ENCODE measurements at places on chromosomes 3 and 15.

DNA sequence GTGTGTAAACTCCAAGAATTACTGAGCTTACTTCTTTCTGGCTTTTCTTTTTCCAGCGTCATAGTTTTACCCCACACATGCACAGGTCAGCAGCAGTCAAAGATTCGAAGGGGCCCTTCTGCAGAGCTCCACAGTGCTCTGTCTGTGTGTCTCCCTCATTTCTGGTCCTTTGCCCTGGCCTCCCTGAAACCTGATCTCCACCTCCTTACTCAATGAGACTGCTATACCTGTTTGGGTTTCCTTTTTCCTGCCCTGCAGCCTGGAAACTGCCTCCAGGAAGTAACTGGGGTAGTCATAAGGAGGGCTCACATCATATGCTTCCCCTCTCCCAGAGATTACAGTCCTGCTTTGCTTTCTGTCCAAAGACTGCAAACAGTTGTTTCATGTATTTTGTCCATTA, 82.8 kb upstream of the TNIK start:
- DNase-seq = no peak

DNA sequence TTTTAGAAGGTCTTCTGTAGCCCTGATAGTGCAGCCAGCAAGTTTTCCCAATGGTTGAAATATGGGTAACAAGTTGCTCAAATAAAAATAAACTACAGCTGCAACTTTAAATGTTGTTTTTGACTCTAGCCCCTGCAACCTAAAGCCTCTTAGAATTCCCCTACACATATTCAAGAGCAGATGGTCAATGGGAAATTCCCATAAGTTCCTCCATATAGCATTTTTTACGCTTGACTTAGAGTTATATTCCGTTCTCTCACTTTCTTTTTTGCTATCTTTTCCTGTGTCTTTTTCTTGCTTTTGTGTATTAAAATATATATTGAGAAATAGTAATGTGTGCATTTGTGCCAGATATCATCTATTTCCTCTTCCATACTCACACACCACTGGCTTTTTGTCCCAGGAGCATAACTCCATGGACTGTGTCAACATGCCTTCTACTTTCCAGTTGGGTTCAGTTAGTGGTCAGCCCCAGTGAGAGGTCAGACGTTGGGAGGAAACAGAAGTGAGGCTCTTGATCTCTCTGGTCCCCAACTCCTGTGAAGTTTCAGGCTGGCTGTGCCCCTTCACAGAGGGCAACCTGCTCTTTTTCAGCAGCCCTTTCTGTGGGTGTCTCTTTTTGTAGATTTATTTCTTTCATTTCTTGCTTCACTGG, 63.3 kb upstream of the TP63 start:
- DNase-seq = no peak

DNA sequence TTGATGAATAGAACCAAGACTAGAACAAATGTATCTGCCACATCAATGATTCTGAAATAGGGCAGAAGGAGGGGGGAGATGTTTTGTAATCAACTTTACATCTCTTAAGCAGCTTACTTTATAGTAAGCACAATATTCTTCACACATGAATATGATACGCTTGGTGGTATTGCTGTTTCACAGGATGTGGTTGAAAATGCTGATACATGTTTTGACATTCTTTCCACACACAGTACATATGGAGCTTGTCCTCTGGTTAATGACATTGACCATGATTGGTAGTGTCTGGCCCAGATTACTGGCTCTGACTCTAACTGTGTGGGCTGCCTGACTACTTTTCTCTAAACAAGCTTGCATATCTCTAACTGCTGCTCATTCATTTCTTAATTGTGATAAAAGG, 168.9 kb downstream of the KLHL25 start:
- DNase-seq = no peak

GRCh38 chr3:187738071-187738330, 7.3 kb downstream of the BCL6 start:
- DNase-seq = no peak

GRCh38 chr3:113495035-113495434, 19.9 kb downstream of the SPICE1 start:
- no peak for DNase-seq

- DNase-seq = peak; percentile 78
These were observed 8.2 kb upstream of the ZNF589 start for GRCh38 chr3:48232734-48233133.

GRCh38 chr3:156016902-156017301, 103.5 kb upstream of the KCNAB1 start:
- no peak for DNase-seq

DNA sequence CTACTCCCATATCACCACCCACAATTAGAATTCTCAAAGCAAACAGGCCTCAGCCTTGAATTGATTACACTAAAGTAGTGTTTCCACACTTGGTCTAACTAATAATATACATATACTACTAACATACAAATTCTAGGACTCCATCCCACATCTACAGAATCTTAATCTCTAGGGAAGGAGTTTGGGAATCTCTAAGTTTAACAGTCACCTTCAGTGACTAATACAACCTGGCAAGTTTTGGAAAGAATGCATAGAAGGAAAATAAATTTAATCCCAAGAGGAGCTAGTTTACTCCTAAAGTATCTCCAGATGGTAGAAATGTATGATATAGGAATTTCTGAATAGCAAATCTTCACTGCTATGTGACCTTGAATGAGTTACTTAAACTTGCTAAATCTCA, 9.1 kb downstream of the CLPX start:
- no peak for DNase-seq

GRCh38 chr15:95832668-95833067, 497.8 kb upstream of the NR2F2 start:
- no peak for DNase-seq

- DNase-seq = no peak
These were observed 54.1 kb downstream of the EXOG start for GRCh38 chr3:38549957-38550840.

GRCh38 chr3:62688812-62689211, 186.4 kb downstream of the CADPS start:
- DNase-seq = no peak

DNA sequence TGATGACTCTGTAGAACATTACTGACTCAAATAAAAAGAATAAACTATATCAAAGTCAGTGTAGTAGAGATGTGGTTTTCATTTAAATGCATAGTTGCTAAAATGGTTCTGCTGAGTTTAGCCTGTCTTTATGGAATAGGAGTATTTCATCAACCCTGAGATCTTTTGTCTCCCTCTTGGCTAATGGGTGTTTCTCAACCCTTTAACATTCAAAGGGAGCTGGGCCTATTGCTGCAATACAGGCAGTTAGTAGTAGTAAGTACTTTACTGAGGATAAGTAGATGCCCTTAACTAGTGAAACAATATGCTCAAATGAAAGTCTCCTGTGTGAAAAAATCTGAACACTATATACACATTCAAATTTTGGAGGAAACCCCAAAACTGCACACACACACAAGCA, 184.7 kb upstream of the TTC14 start:
- no peak for DNase-seq

DNA sequence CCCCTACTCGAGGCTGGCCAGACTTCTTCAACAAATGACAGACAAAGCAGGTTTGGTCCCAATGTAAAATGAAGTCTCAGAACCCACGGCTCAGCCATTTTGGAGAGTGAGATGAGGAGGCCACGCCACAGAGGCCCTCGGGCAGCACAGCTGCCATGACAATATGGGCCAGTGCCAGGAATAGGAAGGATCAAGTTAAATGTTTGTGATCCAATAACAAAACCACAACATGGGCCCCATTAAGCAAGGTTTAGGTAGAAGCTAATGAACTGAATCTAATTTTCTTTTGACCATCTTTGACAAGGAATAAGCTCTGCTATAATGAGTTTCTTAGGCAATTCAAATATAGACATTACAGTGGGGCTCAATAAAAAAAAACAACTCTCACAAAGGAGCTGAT, 52.6 kb downstream of the RFTN1 start:
- DNase-seq = no peak

GRCh38 chr15:52658955-52659354, 20.2 kb downstream of the ATOSA start:
- DNase-seq = no peak

DNA sequence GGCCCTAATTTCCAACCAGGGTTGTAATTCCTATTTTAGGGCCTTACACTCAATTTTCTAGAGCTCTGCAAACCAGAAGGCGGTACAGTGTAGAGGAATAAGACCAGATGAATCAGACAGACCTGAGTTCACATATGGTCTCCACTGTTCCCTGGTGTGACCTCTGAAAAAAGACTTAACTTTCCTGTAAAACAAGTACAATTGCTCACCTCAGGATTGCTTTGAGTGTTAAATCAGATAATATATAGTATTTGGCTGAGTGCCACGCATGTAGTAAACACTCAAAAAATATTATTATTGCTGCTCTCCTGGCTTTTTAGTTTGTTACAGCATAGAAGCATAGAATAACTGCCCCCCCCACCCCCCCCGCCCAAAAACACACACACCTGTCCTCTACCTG, 51.0 kb upstream of the STT3B start:
- no peak for DNase-seq

GRCh38 chr15:33675246-33675645, 293.1 kb upstream of the CHRM5 start:
- DNase-seq = no peak

DNA sequence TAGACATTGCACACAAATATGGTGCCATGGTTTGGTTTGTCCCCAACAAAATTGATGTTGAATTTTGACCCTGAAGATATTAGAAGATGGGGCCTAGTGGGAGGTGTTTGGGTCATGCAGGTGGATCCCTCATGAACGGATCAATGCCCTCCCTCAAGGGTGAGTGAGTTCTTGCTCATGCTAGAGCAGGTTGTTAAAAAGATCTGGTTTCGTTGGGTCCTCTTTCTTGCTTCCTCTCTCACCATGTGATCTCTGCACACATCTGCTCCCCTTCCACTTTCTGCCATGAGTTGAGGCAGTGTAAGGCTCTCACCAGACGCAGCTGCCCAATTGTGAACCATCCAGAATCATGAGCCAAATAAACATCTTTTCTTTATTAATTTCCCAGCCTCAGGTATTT, 87.8 kb upstream of the MDFIC2 start:
- DNase-seq = no peak

DNA sequence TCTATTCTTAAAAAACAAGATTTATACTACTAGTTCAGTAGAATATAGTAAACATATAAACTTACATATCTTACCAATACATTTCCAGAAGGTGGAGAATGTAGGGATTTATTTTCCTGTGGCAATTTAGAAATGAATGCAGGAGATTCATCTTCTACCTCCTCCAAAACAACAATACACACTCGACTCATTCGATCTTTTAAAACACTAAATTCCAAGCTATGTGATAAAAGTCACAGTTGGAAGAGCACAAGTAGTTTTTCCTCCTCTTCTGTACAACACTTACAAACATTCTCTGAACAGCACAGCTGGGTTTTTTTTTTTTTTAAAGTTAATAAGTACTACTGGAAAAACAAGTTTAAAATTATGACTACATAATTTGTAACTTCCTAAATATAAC, 1.4 kb downstream of the ANKRD28 start:
- DNase-seq = no peak

DNA sequence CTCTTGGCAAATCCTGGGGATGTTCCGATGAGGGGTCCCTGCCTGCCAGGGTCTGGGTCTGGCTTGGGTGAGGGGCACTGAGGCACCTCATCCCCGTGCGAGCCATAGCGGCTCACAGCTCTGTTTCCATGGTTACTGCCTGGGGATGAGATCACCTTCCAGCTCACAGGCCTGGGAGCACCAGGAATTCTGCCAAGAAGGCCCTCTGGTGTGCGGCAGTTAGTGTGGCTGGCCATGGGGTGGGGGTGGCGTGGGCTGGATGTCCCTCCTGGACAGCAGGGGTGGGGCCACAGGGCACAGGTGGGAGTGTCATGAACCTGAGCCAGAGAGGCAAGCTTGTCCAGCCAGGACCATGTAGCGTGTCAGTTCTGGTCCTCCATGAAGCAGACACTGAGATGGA, 22.1 kb upstream of the PRR23E start:
- no peak for DNase-seq

- no peak for DNase-seq
These were observed 1080.9 kb upstream of the CADM2 start for GRCh38 chr3:83877910-83878309.

- no peak for DNase-seq
These were observed 89.9 kb upstream of the FLNB start for GRCh38 chr3:57918123-57918837.

- DNase-seq = no peak
These were observed 31.6 kb upstream of the GATA2 start for GRCh38 chr3:128524374-128525299.

DNA sequence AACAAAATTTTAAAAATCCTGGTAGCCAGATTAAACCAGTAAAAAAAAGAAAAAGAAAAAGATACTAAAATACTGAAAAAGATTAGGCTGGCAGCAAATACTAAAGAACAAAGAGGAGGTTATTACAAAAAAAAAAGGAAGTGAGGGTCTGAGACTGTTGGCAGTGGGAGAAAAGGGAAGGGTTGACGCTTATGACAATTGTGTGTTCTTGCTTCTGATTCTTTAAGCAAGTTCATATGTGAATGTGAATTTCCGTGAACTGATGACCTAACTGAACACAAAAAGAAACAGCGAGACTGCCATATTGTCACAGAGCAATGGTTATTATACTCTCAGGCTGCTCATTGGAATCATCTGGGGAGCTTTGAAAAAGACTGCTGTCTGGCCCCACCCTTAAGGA, 56.5 kb downstream of the ATP13A4 start:
- DNase-seq = no peak

GRCh38 chr15:50993598-50993997, 85.1 kb downstream of the AP4E1 start:
- DNase-seq = no peak

Measured in iPS DF 19.7 (cell line).